Upper lobe of right lung (tissue), 1 donor: ENCODE measurements at places on chromosomes 13 and 19. TPM values are rescaled to one million over a fixed set of nuclear protein-coding genes. Genes with fewer than 3 reads are reported as not detected.

RINL gene
- 12.0 TPM for total RNA-seq

DNA sequence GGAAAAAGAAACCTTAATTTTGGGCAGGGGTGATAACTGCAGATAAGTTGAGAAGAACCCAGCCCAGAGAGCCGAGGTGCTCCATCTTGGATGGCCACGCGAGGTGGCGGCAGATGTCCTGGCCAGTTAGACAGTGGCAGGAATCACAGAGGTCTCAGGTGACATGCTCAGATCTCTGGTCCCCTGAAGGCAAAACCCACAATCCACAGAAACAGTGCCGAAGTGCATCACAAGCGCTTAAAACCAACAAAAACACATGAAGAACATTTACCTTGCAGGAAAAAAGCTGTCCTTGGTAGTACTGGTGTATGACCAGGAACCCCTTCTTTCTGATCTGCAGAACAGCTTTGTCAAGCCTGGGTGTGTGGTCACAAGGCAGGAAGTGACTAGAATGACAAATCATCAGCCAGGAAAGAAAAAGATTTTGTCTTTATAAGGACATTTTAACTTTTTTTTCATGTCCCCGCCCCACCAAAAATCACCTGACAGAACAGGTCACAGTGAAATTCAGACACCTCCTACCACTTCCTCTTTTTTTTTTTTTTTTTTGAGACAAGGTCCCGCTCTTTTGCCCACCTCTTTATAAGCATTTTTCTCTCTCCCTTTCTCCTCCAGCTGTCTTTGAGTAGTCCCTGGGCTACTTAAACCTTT is at the start of gene LCP1:
TSS of gene LCP1 (minus strand) at position 338 of the 651 bp plus-strand sequence. CDS start 22,515 bp downstream, outside the sequence.
- no peak for DNase-seq

- DNase-seq = no peak
These were observed 86.5 kb upstream of the FBXL3 start for GRCh38 chr13:77113496-77113895.

NLRP4 gene
- not detected for total RNA-seq

- no peak for DNase-seq
These were observed 30.8 kb downstream of the SOX1 start for GRCh38 chr13:112097770-112098169.

GRCh38 chr13:24282256-24282655 is 27.1 kb upstream of the C1QTNF9 start:
- no peak for DNase-seq

GRCh38 chr13:45798851-45799250 is 52.7 kb downstream of the SIAH3 start:
- no peak for DNase-seq

KLK13 gene
- total RNA-seq = not detected

GRCh38 chr19:16851031-16851712 is 22.0 kb downstream of the SIN3B start:
- DNase-seq = no peak

DNA sequence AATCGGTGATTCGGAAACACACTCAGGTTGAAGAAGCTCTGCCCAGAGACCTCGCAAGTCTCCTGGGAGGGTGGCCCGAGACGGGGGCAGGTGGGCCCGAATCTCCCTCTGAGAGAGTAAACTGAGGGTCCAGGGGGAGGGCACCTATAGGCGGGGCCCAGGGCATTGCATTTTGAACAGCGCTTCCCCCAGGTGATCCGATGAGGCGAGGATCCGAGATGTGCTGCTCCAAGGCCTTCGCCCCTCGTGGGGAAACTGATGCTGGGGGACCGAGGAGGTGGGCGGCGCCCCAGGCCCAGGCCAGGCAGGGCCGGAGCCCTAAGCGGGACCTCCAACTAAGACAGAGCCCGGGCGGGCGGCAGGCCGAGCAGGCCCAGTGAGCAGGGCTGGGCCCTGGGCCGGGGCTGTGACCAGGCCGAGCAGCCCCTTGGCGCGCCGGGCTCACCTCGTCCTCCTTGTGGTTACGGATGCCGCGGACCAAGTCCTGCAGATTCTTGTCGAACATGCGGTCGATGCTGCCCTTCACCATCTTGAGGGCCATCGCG is 500 bp downstream of the AP3D1 start:
- DNase-seq = peak; percentile 79

- DNase-seq = no peak
These were observed 117.7 kb downstream of the FNDC3A start for GRCh38 chr13:49093376-49093775.

- DNase-seq = no peak
These were observed 5.5 kb upstream of the SLC1A6 start for GRCh38 chr19:14985133-14985532.

TEX26 gene
- total RNA-seq = not detected

DNA sequence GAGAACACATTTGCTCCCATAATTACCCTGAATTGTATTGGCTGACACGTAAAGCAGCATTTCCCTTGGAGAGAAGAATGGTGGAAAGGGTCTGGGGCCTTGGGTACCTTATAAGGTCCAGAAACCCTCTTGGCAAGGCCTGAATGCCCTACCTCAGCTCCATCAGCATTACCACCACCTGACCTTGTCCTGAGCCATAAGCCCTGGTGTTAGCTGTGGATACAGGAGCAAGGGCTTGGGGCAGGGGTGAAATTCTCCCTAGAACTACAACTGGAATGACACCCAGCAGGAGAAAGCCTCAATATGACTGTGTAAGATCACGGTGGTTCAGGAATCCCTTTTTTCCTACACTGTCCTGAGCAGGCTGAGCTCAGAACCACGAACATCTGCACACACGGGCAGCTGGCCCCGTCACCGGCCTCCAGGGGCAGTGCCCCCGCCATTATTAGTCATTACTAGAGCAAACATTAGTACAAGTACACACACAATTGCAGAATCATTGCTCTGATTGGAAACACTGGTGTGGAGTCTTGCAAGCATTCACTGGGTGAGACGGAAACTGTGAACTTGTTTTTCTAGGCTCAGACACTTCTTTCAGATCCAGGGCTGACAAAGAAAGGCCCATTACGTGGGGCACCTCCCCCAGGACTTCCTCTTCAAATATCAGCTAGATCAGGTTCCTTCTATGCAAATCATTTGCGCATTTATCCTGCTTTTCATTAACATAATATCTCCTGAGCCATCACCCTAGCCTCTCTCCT is 26.8 kb upstream of the MTIF3 start:
- DNase-seq = no peak
